Astrocyte of the spinal cord (primary cell): ENCODE measurements at places on chromosomes 6 and 20.

GRCh38 chr20:57934007-57934805, 224.4 kb upstream of the PMEPA1 start:
- no peak for DNase-seq

DNA sequence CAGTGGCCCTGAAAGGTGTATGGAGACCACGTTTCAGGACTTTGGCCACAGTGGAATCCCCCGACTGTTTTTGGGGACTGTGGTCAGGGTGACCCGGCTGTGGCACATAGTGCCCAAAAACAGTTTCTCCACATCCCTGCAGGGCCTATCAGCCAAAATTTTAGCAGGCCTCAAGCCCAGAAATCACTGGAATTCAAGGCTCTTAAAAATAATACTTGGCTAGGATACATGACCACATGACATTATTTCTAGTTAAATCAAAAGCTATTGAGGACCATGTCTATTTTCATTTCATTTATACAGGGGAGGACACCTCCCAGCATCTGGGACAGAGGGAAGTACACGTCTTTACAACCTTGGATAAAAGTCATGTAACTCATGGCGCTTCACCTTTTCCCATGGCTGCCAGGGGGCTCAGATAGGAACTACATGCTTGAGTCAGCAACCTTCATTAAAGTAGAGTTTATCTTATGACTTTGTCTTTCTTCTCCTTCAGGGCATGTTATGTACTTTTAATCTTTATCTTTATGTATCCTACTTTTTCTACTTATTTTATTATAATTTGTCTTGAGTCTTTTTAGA, 70.8 kb upstream of the CD93 start:
- no peak for DNase-seq

DNA sequence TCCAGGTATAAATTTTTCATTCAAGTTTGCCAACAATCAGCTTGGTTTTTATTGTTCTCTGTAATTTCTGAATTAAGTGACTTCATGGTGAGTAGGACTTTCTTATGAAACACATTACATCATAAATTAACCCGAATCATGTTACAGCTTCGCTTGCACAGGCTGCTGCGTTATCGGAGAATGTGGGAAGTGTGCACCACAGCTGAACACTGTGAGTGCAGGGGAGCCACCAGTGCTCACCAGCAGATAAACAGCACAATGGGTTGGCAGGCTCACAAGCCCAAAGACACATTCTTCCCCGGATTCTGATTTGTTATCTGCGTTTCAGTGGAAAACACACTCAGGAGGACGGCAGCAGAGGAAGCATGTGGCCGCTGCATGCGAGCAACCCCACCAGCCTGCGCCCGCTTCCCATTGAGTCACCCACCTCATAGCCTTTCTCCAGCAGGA, 121.1 kb downstream of the GMDS start:
- no peak for DNase-seq

- no peak for DNase-seq
These were observed 49.7 kb downstream of the PROKR2 start for GRCh38 chr20:5267092-5267491.

- no peak for DNase-seq
These were observed 105.8 kb upstream of the TOP1 start for GRCh38 chr20:40922865-40923264.

- DNase-seq, result no peak
These were observed 49.8 kb downstream of the GRIK2 start for GRCh38 chr6:101443315-101443714.

DNA sequence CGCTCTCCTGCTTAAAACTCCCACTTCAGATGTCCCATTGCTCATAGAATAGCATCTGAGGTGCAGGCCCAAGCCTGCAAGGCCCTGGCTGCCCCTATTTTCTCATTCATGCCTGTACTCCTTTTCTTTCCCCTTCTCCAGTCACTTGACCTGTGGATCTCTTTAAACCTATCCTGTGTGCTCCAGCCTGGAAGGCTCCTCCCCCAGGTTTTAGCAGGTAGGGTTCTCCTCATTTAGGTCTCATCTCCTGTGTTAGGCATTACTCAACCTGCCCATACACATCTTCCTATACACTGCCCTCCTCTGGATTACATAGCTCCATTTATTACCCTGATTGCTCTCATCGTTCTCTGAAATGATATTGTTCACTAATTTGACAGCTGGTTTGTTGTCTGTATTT, 185.3 kb downstream of the BACH2 start:
- DNase-seq, result no peak

DNA sequence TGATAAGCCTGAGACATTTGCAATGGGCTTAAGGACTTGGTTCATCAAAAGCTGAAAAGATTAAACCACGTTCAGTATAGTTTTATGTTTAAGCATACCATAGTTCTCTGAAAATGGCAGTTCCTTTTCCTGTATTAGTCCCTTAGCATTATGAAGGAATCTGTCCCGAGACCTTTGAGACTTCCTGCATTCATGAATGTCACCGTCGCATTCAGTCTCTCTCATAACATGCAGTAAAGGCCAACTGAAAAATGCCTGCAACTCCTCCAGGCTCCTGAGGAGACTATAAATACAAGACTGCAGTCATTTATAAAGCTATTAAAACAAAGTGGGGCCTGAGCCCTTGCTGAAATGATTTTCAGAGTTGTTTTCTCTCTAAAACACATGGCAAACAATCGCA, 129.1 kb downstream of the SYCP2 start:
- no peak for DNase-seq

DNA sequence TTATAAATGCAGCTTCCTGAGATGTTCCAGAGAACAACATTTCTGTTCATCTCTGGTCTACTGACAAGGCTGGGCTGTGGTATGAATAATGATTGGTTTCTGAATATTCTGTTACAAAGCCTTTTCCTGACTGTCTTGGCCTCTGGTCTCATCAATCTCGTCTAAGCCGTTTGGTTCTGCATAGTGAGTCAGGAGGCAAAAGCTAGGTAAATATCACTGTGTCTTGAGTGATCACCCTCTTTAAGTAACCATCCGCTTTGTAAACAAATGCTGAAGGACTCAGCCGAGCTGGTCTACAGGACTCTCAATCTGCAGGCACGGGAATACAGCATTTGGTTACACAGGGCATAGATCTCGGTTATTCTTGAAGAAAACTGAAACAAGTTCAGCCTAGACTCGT, 511.9 kb downstream of the KIF16B start:
- no peak for DNase-seq

GRCh38 chr6:3159805-3160781, 2.7 kb upstream of the TUBB2A start:
- peak; percentile 51 for DNase-seq

- DNase-seq, result no peak
These were observed 61.1 kb downstream of the PFDN4 start for GRCh38 chr20:54268941-54269340.

DNA sequence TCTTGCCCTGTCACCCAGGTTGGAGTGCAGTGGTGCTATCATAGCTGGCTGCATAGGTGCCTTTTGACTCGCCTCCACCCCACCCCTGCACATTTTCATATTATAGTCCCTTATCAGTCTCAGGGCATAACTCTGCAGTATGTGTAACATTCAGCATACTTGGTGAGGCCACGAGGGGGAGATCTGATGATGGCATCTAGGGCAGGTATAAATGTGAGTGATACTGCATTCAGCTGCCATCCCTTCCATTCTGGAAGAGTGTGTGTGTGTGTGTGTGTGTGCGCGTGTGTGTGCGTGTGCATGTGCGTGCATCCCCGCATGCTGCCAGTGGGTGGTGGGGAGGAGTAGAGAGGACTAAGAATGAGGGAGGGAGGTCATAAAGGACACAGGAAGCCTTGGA, 81.4 kb downstream of the JARID2 start:
- DNase-seq, result no peak

- no peak for DNase-seq
These were observed 169.3 kb downstream of the OGFRL1 start for GRCh38 chr6:71457929-71458328.

GRCh38 chr6:16730738-16731477, 30.4 kb downstream of the ATXN1 start:
- DNase-seq, result no peak

DNA sequence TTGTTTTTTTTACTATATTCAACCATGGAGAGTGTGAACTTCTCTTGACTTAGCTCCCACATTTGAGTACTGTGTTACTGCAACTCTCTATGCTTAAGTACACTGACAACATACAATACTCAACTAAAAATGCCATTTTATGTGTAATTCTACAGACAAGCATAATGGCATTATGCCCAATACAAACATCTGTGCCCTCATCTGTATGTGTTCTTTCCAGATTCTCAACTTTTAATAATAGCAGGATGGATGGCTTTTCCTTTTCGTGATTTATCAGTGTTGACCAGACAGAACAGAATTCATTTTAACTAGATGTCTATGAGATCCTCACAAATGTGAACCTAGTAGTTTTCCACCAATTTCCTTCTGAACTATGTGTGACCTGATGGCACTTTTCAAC, 84.2 kb upstream of the MARCKS start:
- DNase-seq, result no peak

- no peak for DNase-seq
These were observed 3.0 kb downstream of the CEP250 start for GRCh38 chr20:35458388-35458787.

DNA sequence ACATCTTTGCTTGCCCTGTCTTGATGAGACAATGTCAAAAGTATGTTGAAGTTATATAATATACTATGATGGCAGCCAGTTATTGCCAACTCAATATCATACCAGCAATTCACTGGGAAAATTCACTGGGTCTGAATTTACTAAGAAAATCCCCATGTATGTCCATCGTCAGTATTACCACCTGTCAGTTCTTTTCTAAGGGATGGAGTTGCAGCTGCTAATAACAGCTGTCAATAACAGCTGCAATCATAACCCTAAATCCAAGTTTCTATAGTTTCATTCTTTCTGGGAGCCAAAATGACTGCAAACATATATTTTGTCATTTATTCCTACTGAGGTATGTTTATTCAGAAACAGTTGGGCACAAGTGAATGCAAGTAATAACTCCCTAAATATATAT, 132.6 kb upstream of the RIN2 start:
- no peak for DNase-seq

DNA sequence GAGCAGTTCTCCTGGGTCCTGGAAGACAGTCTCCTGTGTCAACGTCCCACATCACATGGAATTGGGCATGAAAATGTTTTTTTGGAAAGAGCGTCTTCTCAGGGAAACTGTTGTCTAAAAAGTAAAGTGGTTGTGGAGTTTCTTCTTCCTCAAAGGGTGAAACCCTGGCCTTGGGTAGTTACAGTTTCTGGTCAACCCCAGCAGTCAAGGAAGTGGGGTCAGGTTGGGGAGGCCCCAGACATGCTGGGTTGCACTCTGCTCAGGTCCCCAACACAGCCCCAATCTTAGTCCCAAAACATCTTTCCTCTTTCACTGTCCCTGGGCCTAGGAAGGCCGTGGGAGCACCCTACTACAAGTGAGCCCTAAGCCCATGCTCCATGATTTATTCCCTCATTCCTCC, 996 bp upstream of the NFKBIE start:
- no peak for DNase-seq

DNA sequence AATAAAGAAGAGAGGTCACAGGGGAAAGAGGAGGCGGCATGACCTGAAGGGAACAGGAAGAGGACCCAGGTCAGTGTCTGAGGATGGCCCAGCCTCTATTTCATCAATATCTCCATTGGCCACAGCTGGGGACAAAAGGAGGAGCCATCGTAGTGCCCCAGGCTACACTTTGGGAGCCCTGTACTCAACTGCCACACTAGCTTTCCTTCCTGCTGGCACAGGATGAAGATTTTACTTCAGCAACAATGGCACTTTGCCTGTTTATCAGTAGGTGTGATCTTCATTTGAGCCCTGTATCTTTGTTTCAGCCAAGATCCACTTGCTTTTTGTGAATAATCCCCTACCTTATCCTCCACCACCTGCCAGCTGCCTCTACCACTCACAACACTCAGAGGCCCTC, 35.4 kb upstream of the RCAN2 start:
- no peak for DNase-seq

DNA sequence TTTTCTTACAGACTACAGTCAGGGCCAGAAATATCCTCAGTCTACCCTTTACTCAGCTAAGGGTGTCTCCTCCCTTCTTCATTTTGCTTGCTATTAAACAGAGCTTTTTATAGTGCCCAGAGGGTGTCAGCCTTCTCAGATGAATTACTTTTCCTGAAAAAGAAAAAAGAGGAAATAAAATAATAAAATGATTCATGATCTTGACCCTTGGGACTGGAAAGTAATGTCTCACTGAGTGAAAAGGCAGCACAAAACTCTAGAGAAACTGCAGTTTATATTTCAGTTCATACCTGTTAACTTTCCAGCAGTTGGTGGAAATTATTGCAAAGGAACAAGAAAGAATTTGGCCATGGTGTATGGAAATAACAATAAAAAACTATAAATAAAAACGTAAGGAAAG, 170.6 kb downstream of the IBTK start:
- peak; percentile 12 for DNase-seq

DNA sequence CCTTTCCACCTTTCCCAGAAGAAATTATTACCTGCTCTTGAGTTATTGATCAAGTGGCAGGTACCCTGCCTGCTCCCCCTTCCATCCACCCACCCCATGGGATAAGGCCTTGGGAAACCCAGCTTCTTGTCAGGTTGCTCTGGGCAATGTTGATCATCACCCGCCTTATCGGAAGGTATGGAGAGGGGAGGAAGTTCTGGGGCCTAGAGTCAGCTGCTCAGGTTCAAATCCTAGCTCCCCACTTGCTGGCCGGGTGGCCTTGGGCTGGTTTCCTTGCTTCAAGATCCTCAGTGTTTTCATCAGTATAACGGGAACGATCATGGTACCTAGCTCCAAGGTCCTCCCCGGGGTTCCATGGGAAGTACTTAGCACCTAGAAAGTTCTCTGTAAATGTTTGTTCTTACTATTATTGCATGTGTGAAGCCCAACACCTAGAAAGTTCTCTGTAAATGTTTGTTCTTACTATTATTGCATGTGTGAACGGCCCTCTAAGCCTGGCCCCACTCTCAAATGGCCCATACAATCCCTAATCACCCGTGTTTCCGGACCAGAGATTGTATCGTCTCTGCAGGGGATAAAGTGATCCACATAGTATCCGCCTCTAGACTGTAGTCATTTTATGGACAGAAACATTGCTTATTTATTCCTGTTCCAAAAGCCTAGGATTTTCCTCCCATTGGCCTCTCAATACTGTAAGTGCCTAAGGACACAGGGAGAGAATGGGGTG, 1.1 kb upstream of the PREX1 start:
- DNase-seq, result no peak

DNA sequence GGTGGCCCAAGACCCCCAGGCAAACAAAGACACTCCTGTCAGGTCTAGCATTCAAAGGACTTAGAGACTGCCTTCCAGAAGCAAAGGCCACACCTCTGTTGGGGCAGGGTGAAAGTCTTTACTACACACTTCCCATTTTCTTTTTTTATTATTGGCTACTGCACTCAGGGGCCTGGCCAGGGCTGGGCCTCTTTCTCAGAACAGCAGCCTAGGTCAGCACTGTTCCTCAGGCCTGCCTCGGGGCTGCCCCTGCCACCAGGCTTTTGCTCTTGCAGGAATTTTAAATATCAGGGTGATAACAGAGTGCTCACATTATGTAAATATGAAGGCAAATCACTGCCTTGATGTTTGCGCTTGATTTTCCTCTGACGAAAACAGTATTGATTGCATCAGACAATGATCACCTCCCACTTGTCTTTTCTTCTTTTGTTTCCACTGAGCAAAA, 18.5 kb downstream of the GSTA4 start:
- DNase-seq, result no peak
